ENCODE measurements at places on chromosomes 11 and 22.

DNA sequence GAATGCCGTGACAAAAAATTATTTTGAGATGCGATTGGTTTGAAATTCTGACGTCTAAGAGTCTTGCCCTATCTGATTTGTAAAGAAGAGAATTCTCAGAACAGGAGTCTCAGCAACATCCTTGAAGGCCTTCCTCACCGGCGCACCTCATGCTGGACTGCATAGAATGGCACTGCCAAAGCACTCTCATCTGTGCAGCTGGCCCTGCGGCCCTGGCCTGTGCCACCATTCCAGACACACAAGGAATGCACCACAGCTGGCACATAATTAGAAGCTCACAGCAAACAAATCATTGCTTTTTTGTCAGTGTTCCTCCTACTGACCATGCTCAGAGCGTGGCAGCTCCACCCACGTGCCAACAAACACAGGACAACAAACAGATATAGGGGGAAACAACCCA is 166.0 kb downstream of the KIRREL3 start:
- no peak for DNase-seq

GRCh38 chr11:47725442-47726117 is 10.4 kb upstream of the AGBL2 start:
- DNase-seq: no peak

DNA sequence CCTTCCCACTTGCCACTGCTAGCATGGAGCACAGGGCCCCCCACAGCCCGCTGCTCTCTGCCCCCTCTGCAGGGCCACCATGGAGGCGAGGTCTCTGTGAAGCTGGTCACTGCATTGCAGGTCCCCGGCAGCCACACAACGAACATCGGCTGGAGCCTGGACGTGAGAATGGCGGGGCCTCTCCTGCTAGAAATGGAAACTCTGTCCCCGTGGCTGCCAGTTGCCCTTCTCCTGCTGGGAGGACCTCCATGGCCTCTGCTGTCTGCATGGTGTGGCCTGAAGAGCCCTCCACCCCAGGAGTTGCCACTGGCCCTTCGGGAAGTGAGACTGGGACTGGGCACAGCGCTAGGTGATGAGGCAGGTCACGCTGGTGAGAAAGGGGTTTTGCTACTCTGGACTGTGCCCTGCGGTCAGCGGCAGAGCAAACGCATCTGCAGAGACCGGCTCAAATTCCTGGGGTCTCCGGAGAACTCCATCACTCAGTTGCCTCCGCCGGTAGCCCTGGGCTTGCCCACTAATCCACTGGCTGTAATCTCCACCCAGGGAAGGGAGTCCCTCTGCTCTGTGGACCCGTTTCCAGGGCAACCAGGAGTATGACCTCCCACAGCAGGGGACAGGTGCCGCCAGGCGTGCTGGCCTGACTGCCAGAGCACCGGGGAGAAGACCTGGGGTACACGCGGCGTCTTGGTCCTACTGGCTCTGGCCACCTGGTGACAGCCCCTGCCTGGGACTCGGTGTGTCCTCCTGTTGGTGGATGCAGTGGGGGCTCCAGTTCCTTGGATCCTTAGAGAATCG is 806.3 kb downstream of the BRD1 start:
- DNase-seq: no peak

DNA sequence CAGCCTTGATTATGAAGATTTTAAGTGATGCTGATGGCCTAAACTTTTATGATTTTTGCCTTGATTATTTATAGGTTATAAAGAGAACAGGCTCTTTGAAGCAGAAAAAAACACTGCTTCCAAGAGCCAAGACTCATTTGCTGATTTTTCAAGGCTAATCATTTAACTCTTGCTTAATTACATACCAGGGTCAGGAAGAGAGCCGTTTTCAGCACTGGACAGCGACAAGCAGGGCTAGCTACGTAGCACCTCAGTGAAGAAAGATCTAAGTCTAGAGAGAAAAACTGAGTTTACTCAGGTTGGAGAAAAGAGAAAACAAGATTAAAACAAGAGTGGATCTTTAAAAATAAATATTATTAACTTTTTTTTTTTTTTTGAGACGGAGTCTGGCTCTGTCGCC is 615.4 kb upstream of the B3GAT1 start:
- no peak for DNase-seq

GRCh38 chr11:68783216-68783821 is 32.0 kb upstream of the TESMIN start:
- DNase-seq: no peak

DNA sequence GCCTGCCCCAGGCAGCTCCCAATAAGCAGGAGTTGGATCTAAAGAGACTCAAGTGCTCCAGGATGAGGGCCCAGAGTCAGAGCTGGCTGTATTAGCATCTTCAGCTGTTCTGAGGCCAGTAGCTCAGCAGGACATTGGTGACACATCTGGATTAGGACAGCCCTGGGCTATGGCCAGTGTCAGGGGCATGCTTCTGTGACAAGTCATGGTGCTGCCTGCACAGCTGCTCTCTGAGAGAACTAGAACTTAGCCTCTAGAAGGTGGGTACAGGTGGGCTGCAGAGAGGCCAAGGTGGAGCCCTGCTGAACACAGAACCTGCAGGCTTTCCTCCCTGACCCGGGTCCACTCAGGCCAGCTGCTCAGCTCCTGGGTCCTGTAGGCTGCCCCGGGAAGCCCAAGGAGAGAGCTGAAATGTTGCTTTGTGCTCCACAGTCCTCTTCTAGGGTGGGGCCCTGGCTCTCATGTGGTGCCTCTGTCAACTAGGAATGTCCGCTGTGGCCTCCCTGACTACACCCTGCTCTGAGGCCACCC is 426.9 kb downstream of the SOX6 start:
- no peak for DNase-seq

- DNase-seq: no peak
These were observed 125.2 kb downstream of the CTTN start for GRCh38 chr11:70523384-70524095.

- DNase-seq: no peak
These were observed 87.3 kb downstream of the CCDC73 start for GRCh38 chr11:32706985-32707741.

DNA sequence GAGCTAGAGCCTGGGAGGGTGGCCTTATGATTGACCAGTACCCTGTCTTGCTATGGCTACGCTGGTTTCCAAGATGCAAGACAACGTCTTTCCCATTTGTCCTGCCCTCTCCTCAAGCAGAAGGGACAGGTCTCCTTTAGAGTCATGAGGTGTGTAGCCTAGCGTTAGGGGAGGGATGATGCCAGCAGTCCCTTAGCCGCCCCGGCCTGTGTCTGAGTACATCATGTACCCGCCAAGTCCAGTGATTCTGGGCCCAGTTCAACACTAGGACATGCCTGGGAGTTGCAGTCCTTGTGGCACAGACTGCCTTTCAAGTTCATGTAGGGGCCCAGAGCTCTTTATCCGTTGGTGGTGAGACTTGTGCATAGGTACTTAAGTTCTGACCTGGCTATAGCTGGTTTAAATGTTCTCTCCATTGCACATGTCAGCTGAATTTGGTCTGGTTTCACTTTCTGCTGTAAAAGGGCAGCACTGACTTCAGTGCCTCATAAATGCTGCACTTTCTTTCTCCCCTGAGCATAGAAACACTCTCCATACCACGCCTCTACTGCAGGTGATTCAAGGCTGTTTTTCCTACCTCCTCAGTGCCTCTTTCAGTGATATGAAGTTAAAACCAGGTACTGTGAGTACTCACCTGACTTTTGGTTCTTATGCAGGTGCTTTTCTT is 151.1 kb downstream of the METTL15 start:
- no peak for DNase-seq

DNA sequence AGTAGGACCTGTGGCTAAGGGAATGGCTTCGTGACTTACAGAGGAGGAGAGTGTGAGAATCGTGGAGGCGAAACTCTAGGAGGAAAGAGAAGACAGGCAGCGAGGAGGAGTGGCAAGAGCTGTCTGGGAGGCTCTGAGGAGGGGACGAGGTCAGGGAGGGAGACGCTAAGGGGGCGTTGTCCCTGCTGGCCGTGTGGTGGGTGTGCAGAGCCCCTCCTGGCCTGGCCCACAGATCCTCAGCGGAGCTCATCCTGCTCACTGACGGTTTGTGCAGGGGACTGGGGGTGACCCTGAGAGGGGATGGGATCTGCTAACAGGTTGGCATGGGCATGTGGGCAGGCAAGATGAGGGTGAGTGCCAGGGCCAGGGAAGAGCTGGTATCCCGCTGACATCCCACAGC is 56.5 kb upstream of the PRR5 start:
- no peak for DNase-seq

DNA sequence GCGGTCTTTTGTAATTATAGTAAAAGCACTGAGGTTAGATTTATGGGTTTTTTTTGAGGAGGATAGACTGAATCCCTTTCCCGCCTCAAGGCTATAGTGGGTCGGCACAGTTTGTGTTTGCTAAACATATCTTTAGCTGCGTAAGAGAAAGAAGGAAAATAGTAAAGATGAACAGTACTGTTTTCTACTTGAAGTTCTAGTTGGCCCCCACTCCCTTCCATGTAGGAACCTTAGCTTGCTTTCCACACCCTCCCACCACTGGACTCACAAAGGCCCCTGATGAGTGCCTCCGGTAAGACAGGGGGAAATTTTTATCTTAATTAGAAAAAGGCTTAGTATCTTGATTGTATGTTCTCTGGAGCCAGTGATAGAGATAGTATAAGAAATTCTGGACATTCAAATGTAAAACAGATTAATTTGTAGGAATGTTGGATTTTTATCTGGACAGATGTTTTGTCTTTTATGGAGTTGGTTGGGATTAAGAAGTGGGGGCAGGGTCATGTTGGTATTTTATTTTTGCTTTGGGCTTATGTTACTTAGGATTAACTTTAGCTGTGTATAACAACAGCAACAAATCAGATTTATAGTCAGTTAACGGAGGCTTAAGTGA is 49.4 kb downstream of the PTPRJ start:
- no peak for DNase-seq

- no peak for DNase-seq
These were observed 234.0 kb downstream of the ST3GAL4 start for GRCh38 chr11:126589492-126589803.

GRCh38 chr22:29840498-29840897 is 2.4 kb upstream of the ASCC2 start:
- no peak for DNase-seq

- no peak for DNase-seq
These were observed 7.5 kb upstream of the STK33 start for GRCh38 chr11:8601376-8602133.

DNA sequence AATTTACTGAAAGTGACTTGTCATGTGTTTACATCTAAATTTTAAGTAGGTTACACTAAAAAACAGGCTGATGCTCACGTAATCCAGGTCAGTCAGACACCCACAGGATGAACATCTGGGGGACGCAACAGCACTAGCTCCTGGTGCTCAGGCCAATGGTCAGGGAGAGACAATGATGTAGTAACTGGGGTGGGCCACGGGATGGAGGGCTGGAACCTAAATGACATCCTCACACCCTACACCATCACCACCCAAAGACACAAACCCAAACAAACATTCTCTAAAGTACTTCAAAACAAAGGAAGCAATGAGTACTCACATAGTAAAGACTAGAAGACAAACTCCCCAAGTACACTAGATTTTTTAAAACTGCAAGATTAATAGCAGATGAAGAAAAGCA is 53.5 kb upstream of the SLC25A1 start:
- DNase-seq: no peak

DNA sequence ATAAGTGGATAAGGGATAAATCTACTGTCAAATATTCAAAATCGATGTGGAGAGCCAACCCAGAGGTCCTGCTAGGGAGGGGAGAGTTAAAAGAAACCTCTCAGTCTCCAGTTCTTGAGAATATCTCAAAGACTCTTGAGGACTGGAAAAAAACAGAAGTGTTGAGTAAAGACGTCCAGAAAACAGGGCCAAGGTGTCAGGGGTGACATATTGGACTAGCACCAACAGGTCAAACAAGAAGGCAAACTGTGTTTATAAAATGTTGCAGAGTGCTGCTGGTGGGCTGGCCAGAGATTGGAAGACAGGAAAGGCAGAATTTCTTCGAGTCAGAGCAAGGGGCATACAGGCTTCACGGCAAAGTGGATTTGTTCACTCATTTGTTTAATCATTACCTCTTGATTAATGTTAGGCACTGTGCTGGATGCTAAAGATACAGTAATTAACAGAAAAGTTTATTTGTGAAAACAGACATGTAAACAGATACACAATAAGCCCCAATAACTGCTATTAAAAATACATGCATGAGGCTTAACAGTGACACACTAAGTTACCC is 33.7 kb upstream of the SMPD1 start:
- DNase-seq: no peak

- DNase-seq: no peak
These were observed 51.0 kb downstream of the SYTL2 start for GRCh38 chr11:85759915-85760314.

DNA sequence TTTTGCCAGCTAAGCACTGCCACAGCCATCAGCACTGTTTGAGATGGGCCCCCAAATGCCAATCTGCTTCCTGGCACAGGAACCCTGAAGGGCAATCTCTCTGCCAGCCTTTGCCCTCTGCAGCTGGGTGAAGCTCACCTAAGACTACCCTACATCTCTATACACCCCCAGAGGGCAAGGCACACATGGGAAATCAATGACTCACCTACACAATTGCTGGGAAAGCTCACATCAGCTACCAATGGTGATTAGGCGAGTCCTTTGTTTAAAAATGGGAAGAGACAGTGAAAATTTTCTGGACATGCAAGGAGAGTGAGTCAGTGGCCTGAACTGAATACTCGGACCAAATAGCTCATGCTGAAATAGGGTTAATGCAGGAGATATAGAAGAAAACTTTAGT is 12.6 kb upstream of the PRDM11 start:
- no peak for DNase-seq

GRCh38 chr11:78315724-78316123 is 101.9 kb downstream of the GAB2 start:
- DNase-seq: no peak

- no peak for DNase-seq
These were observed 42.9 kb upstream of the AKIP1 start for GRCh38 chr11:8867931-8868631.

DNA sequence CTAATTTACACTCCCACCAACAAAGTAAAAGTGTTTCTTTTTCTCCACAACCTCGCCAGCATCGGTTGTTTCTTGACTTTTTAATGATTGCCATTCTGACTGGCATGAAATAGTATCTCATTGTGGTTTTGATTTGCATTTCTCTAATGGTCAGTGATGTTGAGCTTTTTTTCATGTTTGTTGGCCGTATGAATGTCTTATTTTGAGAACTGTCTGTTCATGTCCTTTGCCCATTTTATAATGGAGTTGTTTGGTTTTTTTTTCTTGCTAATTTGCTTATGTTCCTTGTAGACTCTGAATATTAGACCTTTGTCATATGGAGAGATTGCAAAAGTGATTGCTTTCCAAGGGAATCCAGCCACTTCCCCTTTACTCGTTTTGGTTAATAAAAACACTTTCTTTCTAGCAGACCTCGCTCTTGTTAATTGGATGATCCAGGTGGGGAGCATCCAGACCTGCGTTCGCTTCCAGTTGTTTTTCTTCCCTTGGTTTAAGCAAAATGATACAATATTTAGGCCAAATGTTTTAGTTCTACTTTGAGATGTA is 17.1 kb upstream of the APOL4 start:
- no peak for DNase-seq
